ENCODE measurements at places on chromosomes 2 and 18. TPM values are rescaled to one million over a fixed set of nuclear protein-coding genes. Genes with fewer than 3 reads are reported as not detected.

Gene COLEC12
- total RNA-seq = 5.5 TPM

GRCh38 chr2:76867854-76868253 lies 654.3 kb downstream of the LRRTM4 start:
- DNase-seq = no peak

DNA sequence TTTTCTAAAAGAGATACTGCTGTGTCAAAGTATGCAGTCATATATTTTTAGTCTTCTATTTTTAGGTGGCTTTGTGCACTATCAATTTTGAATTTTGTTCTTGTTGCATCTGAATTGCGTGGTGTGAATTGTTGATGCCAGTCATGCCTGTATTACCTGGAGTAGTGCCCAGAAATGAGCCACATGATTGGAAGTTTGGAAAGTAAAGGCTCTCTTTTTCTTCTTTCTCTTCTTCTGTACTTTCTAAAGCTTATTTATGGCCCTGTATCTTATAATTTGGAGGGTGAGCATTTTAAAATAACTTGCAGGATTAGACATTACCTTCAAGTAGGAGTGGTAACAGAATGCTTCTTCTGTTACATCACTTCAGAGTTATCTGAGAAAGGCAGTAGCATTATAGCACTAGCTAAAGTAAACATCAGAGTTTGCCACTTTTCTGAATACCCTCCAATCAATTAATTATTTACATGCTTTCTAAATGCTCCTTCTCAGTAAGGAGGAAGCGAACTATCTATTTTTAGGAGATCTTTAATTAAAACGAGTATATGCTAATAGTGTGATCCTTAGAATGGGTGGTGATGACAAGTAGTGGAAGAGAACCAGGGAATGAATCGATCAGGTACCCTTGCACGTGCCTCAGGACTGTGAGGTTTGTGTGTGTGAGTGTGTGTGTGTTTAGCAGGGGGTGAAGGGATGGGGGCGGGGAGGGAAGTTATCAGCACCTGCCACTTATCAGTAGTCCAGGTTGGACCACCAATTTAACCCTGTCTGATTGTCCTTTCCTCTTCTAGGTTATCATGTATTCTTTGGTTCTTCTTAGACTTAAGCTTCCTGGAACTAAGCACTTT lies 112.5 kb downstream of the MAP3K20 start:
- DNase-seq = no peak

- DNase-seq = no peak
These were observed 230.8 kb upstream of the RAB6C start for GRCh38 chr2:129748653-129749052.

Gene CFC1
- not detected for total RNA-seq

DNA sequence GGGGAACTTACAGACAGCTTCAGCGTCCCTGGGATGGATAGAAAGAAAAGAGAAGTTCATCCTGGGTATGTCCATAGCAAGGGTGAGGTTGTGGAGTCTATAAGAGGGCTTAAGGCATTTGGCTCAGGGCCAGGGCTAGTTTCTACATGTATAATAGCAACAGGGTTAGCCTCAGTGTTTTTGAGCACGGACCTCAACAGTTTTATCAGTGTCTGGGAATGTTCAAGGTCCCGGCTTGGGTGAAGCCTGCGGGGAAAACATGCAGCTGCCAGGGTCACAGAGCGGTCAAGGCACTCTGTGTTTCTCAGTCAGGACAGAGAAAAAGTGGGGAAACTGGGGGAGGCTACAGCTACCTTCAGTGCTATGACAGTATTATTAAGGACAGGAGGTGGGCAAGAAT lies 427.7 kb upstream of the HS6ST1 start:
- DNase-seq = peak; percentile 63

Gene CD8A
- 0.62 TPM for total RNA-seq

Gene DHRS9
- 9.8 TPM for total RNA-seq

Gene CHRNG
- total RNA-seq = not detected

Gene XRCC5
- 107 TPM for total RNA-seq

Gene POTEJ
- total RNA-seq = not detected

DNA sequence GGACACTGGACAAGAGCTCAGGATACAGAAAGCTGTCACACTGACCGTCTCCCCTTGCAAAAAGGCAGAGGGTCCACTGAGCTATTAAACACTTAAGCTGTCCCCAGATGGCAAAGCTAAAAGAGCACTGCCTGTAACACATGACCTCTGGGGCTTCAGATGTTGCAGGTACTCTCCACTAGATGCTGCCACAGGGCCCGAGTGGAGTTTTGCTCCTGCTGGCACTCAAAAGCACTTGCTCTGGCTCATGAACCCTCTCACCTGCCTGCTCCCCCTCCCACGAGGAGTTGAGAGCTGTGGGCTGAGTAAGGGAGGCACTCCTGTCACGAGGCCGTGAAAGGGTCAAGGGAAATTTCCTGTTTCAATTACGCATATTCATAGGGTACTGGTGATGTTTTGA lies 227.9 kb downstream of the PRKCE start:
- no peak for DNase-seq

DNA sequence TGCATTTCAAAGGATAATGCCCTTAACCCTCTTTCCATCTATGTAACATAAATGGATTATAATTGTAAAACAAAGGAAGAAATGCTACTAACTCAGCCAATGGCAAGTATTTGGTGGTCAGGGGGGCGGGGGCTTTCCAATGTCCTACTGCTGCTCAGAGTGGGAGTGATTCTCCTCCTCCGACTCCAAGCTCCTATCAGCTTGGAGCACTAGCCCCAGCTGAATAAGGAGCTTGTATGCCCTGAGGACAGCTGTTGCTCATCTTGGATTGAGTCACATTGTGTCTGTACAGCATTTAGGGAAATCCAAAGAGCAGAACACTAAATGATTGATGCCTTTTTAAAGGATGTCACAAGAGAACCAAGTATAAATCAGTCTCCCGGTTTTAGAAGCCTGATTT lies 105.6 kb upstream of the ZNF521 start:
- DNase-seq = no peak

Gene CCDC141
- total RNA-seq = 162 TPM

GRCh38 chr2:25309402-25309801 lies 32.3 kb downstream of the DNMT3A start:
- DNase-seq = no peak

DNA sequence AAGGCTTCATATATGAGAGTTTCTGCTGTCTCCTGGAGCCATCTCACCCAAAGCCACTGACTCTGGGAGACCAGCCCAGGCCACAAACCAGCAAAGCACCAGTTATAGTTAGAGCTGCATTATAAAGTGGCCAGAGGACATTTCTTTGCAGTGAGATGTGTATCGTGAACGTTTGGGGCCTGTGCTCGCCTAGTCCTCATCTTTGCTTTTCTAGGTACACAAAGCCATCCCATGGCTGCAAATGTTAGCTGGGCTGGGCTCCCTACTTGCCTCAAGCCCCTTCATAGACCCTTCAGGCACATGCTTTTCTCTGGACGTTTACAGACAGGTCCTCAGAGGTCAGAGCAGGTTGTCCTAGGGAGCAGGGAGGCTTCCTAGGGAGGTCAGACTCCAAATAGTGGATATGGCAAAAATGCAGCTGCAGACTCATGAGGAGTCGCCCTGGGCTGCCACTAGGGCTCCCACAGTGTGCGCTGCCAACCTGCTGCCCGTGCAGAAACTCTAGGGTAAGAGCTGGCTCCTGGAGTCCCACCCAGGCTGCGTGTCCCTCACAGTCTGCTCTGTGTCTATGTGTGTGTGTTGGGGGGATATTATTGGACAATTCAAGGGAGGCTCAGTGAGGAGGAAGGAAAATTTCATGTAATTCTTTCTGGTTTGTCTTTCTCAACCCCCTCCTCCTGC lies 141.0 kb downstream of the RPIA start:
- DNase-seq = no peak

DNA sequence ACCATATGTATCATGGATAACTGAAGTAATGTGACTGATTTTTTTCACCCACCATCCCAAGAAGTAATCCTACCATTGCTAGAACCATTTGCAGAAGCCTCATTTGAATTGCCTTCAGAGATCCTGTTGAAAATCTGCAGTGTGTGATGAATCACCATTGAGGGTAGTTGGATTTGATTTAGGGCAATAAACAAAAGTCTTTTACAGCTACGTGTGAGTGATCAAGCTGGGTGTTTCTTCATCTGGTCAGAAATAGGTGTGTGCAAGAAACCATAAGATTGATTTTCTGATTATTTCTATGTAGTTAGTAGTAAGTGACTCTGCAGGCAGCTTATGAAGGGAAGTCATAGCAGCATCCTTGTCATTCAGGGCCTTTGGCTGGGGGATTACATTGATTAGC lies 159.6 kb downstream of the MGAT5 start:
- DNase-seq = no peak

GRCh38 chr2:167579826-167580225 lies 667.6 kb downstream of the STK39 start:
- no peak for DNase-seq

DNA sequence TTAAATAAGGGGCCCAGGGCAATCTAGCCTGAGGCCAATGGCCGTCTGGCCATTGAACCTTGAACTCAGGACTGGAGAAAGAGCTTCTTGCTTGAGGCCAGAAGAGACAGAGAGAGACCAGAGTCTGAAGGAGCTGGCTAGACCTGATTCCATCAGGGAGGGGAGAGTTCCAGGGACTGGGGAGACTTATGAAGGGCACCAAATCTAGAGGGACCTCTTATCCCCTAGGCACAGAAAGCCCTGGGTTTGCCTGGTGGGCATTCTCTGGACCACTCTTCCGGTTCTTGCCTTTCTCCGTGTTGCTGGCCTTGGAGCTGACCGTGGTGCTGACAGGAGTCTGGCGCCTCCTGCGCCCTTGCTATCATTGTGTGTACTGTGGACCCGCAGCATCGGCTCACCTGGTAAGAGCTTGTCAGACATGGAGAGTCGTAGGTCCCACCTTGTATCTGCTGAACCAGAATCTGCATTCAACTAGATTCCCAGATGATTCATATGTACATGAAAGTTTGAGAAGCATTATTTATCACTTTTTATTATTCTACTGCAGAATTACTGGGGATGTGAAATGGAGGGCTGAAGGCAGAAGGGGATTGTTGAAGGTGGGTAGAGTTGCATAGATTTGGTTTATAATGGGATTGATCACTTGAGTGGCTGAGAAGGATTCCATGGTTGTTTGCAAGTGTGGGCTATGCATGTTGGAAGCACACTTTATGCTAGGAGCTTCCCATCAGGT lies 4.3 kb upstream of the TRPM8 start:
- DNase-seq = no peak

Gene NAT8
- total RNA-seq = not detected

Gene IL36B
- total RNA-seq = not detected

Gene CETN1
- total RNA-seq = not detected

GRCh38 chr2:100814453-100814852 lies 5.5 kb upstream of the NPAS2 start:
- no peak for DNase-seq

Gene FAM110C
- total RNA-seq = 4.0 TPM

GRCh38 chr2:152615177-152615576 lies 102.1 kb downstream of the PRPF40A start:
- no peak for DNase-seq

All from cardiac septum (tissue), 1 donor.